ENCODE measurements at places on chromosomes 3 and 15.

GRCh38 chr3:39080026-39080425, 27.4 kb downstream of the GORASP1 start:
- no peak for DNase-seq

GRCh38 chr3:79005084-79005483, 762.7 kb downstream of the ROBO1 start:
- no peak for DNase-seq

DNA sequence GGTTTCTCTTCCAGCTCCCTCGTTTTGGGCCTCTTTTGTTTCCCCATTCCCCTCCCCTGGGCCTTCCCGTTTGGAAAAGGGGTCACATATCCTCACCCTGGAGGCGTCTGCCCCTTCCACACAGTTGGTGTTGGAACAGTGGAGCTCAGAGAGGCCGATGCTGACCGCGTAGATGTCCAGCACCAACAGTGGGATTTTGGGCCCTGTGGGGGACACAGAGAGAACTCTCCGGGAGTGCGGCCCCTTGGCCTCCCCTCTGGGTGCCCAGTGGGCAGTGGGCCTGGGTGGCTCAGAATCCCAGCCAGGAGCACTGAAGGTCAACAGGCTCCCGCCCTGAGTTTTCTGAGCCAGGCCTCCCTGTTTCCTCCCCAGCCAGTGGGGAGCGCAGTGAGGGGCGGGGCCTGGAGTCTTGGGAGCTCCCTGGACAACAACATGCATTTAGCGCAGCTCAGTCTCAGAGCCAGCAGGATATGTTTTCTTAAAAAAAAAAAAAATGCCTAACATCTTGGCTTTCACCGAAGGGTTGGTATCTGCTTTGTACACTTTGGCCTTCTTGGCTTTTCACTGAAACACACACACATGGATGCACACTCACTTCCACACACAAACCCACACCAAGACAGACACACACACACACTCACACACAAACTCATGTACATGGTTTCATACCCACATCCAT, 670 bp upstream of the ISLR start:
- DNase-seq: no peak

DNA sequence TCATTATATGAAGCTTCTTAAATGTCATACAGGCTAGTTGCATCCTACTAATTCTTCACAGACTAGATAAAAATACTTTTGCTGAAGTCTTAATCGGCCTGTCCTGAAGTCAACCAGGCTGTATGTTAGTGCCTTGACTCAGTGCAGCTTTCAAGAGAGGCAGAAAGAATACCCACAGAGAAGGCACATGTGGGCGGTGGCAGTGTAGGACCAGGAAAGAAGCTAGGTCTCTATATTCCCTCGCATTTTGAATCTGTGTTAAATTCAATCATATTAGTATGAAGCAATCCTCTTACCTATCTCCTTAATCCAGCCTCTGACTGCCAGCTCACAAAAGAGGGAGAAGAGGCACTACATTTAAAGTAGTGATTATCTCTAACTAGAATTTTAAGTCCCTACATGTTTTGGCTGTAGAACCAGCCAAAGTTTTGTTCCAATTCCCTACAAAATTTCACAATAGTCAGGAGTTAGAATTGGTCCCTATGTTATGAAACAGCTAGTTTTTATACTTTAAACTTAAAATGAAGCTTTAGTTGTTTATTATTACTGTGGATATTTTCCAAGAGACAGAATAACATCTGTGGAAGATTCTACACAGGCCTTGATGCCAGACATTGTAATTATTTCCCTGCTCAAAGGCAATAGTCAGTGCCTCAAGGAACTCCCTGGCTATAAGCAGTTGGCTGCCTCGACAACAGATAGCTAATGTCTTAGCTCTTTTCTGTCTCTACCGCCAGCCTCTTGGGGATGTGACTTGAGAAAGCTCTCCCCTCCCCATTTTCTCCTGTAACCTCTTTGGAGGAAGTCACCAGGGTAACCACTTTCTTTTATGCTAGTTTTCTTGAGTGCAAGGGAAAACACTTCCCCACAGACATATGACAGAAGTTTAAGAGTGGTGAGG, 31.9 kb downstream of the CRTC3 start:
- no peak for DNase-seq

GRCh38 chr15:49473031-49473430, 50.0 kb downstream of the FGF7 start:
- DNase-seq: no peak

DNA sequence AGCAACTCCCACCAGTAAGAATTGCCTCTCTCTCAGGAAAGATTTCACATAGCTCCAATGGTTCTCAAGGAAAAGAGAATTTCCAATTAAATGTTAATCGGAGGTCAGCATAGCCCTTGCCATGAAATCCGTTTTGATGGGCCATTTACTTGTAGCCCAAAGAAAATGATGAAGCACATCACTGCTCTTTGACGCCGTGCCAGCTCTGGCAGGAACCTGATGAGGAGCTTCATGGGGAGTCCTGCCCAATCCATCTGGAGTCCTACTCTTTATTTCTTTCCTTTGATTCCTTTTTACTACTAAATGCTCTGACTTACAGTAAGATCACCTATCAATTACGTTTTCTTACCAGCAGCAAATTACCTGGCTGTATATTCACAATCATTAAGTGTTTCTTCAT, 84.7 kb downstream of the FGF12 start:
- DNase-seq: no peak

GRCh38 chr15:31343831-31344230, 17.2 kb downstream of the KLF13 start:
- DNase-seq: no peak

DNA sequence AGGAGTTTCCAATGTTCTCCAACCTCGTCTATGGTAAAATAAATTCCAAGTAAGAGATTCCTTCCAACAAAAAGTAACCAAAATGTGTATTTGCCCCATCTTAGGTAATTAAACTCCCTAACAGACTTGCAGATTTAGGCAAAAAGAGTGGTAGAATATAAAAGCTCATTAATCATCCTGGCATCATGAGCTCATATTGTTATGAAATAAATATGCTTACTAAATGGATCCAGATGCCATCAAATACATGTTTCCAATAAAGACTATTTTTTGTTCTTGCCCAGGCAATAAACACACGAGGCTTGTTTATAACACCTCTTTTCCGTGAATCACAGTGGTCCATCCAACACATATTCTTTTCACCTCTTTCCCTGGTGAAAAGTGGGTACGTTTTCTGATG, 189.4 kb downstream of the THSD4 start:
- DNase-seq: no peak

GRCh38 chr3:194243172-194243837, 107.4 kb downstream of the HES1 start:
- DNase-seq: no peak

Data from activated CD4-positive, CD25-positive, alpha-beta regulatory T cell (primary cell).